ENCODE measurements at places on chromosomes 13 and 19. TPM values are rescaled to one million over a fixed set of nuclear protein-coding genes. Genes with fewer than 3 reads are reported as not detected.
A peak's percentile ranks its signal among the peaks of the same experiment; 100 is the strongest.

Gene ETV2
- total RNA-seq: 1.1 TPM

Gene ZNF418
- total RNA-seq: 24.6 TPM

DNA sequence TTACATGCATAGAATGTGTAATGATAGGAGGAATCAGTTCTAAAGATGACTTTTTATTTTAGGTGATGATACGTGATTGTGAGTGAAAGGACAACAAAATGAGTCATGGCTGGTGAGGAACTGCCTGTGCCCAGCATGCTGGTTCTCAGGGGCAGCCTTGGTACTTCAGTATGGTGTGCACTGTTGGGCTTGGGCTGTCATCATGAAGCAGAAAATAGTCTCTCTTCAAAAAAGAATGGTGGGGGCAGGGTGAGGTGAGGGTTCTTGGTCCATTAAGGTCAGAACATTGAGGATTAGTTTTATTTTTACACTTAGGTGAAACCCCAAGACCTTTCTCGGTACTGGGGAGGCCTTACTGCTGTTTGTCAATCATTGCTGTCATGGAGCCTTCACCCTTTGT lies 309.5 kb downstream of the MTUS2 start:
- no peak for DNase-seq

Gene ZNF549
- 9.2 TPM for total RNA-seq

Gene CEACAM20
- total RNA-seq: 2.3 TPM

Gene CD177
- 0.29 TPM for total RNA-seq

DNA sequence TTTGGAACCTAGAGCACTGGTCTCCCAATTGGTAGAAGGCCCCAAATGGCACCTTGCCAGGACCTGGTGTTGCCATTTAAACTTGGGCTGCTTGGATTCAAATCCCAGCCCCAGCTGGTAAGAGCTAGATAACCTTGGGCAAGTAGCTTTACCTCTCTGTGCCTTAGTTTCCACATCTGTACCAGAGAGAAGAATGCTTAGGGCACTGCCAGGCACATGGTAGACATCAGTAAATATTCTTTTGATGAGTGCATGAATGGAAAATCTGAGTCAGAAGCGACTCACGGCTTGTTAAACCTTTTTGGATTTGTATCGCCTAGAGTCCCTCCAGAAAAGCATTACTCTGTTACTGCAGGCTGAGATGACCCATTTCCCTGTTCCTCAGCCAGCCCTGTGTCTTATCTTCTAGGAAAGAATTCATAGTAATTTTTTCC lies 90.9 kb downstream of the SIPA1L3 start:
- no peak for DNase-seq

Gene LHB
- total RNA-seq: not detected

- DNase-seq: peak; percentile 68
Measured at GRCh38 chr19:18832306-18833140, 764 bp downstream of the UPF1 start.

DNA sequence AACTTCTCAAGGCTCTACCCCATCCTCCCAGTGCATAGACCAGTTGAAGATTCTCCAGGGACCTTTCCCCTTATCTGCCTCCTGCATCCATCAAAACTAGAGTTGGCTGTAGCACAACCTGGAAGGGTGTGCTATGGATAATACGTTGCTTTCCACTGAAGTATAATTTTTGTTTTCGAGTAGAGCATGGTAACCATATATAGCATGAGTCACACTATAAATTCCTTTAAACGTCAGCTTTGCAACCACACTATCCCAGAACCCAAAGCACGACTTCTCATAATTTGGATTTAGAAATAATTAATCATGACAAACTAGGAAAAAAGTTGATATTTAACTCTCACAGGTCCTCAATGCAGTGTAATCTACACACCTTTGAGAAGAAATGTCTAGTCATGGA lies 138.3 kb upstream of the NBEA start:
- DNase-seq: no peak

- no peak for DNase-seq
Measured at GRCh38 chr13:66574606-66575005, 655.5 kb downstream of the PCDH9 start.

Gene PLK5
- total RNA-seq: 0.24 TPM

GRCh38 chr19:15897026-15897737 lies 692 bp downstream of the CYP4F2 start:
- DNase-seq: no peak

DNA sequence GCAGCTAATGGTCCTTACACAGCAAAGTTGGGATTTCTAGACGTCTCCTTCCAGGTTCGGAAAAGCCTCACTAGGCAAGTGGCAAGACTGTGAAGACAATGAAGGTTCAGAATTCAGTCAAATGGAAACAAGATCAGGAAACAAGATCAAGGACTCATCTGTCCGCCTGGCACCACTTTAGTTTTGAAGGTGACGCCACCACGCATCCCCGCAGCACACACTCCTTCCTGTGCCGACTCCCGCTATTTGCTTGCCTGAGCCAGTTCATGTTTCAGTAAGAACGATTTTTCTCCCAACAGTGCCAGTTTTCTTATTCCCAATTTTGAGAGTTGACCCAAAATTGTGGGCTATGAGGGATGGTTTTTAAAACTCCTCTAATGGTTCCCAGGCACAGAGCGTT lies 41.4 kb downstream of the MPHOSPH8 start:
- DNase-seq: no peak

Gene CEACAM19
- 6.1 TPM for total RNA-seq

Gene VAV1
- total RNA-seq: not detected

Gene EDNRB
- total RNA-seq: 18.2 TPM

Gene LGALS14
- total RNA-seq: 0.48 TPM

Gene LIM2
- not detected for total RNA-seq

DNA sequence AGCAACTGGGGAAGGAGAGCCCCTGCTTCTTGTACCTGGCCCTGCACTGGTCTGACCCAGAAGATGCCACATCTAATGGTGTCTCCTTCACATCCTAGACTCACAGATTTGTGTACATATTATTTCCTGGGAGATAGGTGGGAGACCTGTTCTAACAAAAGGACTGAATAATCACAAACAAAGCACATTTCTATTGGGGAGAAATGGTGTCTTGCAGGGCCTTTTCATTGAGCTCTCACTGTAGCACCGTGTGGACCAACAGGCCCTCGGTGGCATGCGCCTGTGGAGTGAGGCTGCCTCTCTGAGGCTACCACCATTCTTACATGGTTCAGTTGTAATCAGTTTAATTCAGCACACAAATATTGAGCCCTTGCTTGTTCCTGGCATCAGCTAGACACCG lies 989 bp upstream of the SACS start:
- peak; percentile 8 for DNase-seq

DNA sequence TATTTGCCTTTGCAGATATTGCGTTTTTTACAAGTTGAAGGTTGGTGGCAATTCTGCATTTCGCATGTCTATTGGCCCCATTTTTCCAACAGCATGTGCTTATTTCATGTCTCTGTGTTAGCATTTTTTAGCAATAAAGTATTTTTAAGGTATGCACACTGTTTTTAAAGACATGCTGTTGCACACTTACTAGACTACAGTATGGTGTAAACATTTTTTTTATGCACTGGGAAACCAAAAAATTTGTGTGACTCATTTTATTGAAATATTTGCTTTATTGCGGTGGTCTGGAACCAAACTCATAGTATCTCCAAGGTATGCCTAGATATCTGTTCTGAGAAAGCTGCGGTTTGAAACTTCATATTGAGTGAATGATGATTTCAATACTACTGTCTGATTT lies 55.4 kb upstream of the RNF113B start:
- DNase-seq: no peak

DNA sequence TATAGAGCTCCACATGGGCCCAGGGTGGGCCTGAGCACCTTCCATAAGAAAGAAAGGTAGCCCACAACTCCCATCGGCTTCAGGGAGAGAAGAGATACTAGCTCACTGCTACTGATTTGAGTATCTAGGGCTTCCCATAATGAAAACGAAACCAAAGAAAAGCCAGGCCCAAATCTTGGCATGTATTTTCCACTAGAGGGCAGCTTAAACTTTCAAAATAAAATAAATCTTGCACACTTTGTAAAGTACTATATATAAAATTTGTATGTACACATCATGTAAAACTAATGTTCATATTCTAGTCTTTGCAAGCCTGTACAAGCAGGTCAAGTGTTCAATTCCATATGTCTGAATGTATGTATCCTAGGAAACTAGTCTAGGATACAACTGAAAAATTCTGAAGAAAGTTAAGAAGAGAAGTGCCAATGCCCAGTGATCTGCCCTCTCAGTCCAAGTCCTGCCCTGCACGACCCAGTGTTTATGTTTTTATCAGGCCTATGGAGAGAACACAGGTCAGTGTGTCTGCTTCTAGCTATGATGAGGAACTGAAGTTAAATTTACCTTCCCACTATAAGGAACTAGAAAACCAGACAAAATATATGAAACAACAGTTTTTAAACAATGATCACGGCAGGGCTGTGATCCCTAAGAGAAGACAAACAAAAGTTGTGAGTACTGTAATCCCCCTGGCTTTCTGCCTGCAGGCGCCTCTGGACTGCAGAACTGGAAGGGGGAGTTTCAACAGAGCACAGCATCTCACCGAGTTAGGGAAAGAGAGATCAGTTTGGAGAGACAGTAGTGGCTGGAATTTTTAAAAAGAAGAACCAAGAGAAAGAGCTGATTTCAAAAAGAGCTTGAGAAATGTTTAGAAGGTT lies 475.7 kb downstream of the UQCRFS1 start:
- DNase-seq: no peak

DNA sequence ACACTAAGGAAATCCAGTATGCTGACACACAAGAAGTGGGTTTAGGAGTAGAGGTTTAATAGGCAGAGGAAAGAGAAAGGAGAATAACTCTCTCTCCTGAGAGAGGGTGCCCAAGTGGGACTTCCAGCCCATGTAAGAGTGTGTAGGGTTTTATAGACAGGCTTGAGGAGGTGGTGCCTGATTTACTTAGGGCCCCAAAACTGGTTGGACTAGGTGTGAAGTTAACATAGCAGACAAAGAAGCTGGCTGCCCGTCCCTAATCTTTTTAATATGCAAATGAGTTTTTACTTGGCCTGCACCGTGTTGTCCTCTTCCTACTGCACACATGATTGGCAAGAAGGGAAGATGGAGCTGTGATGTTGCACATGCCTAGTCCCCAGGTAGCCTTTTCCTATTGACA lies 752.5 kb upstream of the SLITRK5 start:
- no peak for DNase-seq

GRCh38 chr13:26784704-26785639 lies 24.4 kb upstream of the GPR12 start:
- no peak for DNase-seq

DNA sequence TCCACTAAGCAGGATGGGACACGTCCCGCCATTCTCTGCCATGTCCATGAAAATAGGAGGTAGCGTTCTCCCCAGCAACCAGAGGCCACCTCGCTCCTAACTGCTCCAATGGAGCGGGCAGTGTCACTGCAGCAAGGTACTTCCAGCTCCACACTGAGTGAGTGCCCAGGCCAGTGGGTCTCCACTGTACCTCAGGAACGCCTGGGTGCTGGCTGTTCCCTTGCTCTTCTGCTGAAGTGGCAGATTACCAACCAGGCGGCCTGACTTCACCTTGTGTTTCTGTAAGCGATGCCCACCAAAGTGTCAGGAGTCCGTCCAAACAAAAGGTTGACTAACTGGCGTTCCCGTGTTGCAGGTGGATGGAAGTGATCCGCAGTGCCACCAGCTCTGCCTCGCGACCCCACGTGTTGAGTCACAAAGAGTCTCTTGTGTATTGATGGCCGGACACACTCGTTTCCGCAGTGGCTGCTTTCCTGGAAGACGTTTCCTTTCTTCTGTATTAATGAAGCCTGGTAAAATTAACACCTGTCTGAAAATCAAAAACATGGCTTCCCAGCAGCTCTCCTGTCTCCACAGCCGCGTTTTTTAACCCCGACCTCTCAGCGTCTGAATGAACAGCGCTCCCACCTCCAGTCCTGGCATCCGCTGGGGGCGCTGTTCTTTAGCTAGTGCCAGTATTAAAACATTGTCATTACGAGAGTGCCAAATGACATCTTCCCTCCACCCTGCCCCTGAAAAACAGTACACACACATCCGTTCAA lies 128.8 kb downstream of the STK24 start:
- no peak for DNase-seq

DNA sequence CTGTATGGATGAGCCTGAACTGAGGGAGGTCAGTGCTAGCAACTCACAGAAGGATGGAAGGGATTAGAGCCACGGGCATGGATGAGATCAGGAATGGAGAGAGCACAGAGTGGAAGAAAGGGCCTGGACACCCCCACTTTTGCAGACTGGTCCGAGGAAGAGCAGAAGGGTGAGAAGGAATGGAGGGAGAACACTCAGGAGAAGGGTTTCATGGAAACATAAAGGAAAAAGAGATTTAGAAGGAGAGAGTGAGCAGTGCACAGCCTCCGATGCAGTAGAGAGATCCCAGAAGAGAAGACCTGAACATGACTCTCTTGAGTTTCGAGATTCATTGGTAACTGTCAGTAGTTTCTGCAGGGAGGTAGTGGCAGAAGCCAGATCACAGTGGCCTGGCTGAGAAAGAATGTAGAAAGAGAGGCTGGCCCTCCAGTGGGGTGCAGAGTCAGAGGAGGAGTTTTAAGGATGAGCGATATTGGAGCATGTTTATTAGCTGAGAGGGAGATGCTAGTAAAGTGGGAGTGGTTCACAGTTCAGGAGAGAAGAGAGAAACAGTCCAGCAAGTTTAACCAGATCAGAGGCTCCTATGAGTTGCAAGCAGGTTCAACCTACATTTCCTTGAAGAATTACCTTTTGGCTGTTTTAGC lies 108.9 kb downstream of the ZAR1L start:
- no peak for DNase-seq
